Activated T-cell treated with anti-CD3 and anti-CD28 coated beads, Interleukin-2, amount 50 U/mL, for 72 hours (primary cell): ENCODE measurements at places on chromosomes 7 and 10.

DNA sequence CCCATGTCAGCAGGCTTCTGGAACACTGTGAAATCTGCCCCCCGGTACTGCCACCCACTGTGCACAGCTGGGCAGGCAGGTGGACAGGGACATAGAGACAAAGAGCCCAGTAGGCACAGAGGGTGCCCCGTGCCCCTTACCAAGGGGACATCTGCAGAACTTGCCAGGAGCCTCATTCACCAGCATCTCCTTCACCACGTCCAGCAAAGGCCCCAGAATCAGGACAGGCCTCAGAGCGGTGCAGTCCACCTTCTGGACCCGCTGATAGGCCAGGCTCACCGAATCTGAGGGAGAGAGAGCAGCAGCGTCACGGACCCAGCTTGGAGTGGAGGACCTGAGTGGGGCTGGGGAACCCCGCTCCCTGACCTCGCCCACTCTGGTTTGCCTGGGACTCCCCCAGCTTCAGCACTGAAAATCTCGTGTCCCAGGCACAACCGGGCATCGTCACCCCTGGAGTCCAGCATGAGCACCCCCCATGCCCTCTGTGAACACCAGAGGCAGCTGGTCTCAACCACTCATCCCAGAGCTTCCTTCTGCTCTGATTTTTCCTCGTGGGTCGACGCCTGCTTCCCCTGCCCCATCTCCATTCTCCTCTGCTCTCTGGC, 130.1 kb downstream of the DLG5 start:
- DNase-seq = no peak

DNA sequence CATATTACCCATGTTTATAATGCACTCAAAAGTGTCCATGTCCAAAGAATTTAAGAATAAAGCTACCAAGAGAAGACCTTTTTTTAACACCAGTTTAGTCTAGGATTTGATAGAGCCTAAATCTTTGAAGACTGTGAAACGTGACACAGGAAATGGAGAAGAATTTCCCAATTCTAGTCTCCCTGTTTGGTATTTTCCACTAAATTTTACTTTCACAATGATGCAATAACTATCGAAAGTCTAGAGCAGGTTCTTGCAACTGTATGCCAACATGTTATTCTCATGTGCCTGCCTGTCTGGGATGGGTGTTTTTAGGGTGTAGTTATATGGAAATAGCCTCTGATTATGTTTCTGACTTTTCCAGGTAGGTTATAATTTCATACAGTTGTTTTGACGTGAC, 6.9 kb upstream of the MXI1 start:
- DNase-seq = no peak

GRCh38 chr7:35581605-35582210, 113.2 kb downstream of the HERPUD2 start:
- DNase-seq = no peak

DNA sequence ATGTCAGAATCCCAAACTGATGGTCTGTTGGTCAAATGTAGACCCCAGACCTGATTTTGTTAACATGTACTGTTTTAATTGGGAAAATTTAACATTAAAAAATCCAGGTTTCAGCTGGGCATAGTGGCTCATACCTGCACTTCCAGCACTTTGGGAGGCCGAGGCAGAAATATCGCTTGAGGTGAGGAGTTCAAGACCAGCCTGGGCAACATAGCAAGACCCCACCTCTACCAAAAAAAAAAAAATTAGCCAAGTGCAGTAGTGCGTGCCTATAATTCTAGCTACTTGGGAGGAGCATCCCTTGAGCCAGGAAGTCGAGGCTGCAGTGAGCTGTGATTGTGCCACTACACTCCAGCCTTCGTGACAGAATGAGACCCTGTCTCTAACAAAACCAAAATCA, 15.9 kb upstream of the CAMK2G start:
- no peak for DNase-seq

- DNase-seq = no peak
Measured at GRCh38 chr7:11768263-11768662, 63.7 kb downstream of the THSD7A start.

DNA sequence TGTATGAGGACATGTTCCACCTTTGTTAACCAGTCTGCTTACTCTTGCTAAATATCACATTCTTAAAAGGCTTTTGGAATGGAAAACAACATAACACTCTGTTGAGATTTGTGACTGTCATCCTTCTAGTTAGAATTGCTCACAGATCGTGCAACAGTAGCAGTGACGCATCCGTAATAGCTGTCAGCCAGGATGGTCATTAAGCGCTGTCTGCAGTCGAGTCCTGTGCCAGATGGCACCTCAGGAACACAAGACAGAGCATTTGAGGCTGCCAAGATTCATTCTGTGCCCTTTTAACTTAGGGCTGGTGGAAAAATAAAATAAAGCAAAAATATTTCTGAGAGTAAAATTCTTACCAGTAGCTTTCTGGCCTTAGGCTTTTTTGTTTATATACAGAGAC, 348.6 kb downstream of the ANKRD7 start:
- DNase-seq = no peak

GRCh38 chr7:50628434-50629084, 63.4 kb upstream of the DDC start:
- no peak for DNase-seq

DNA sequence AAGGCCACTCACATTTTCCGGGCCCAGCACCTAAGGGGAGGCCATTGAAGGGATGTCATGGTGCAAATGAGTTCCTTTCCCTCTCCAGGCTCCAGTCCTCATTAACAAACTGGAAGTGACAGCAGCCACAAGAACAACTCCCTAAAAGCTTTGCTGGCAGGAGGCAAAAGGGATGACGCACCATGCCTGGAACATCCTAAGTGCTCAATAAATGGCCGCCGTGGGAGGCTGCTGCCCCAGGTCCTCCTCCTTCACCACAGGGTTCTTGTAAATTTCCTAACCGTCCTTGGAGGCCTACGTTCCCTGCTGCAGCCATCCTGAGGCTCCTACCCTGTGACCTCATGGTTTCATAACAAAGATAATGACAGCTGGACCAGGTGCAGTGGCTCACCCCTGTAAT, 41.3 kb upstream of the CAMK1D start:
- no peak for DNase-seq

DNA sequence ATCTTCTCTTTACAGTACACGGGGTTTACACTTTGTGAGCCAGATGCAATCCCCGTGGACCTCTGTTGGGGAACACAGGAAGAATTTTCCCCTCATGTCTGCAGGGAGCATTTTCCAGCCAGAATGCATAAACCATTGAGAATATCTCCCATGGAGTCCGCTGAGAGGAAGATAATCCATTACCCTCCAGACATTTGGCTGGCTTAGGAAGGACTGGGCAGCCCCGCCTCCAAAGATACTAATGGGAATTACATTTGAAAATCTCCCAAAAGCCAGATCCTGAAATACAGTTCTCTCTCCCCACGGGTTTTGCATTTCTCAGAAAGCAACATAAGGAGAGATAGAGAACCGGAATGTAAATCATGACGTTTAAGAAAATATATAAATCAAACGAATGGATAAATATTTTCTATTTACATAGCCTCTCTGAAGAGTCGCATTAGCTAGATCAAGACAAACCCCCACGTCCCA, 53.5 kb downstream of the TRIL start:
- no peak for DNase-seq

DNA sequence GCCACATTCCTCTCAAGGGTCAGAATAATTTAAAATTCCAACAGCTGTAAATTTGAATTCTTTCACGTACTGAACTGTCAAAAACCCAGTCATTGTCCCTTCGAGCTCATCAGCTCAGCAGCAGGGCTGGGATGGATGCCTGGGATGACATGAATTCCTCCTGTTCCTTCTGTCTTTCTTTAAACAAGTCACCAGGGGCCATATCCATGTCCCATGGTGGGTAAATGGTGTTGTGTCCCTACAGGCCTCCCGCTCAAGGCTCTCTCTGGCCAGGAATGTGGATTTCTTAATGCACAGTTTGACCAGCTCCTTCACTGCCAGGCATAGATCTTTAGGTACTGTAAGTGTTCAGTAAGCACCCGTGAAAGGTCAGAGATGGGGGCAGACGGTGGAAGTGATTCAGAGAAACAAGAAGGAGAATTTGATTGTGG, 13.8 kb upstream of the TECPR1 start:
- no peak for DNase-seq

GRCh38 chr10:623014-623413, 66.5 kb downstream of the DIP2C start:
- no peak for DNase-seq

DNA sequence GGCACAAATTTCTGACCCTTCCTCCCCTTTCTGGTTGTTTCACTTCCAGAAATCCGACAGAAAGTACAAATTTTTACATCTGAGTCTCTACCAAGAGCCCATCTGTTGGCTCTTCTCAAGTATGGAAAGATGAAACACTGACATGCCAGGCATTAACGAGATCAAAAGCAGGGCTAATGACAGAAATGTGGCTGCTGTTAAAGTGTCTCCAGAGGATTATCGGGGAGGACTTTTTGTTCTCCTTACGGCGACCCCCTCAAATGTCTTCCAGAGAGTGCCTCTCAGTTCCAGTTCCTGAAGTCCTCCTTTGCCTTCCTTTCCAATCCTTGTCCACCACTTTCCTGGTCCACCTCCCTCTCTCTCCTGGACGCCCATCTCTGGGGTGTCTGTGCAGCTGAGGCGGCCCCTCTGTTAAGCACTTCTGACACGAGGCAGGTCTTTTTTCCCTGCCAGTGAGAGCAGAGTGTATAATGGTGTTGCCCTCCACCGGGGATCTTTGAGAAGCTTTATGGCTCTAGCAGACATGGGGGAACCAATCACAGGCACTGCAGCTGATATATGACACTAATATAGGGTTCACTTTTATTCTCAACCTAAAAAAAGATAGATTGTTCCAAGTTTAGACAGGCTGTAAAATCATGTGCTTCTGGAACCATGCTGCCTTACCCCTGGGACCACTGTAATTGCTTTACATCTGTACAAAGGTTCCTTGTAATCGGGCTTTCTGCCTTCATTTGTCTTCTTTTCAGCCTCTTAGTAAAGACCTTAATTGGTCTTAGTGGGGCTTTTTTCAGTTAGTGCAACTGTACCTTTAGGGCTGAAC, 757.1 kb downstream of the AUTS2 start:
- DNase-seq = no peak
